BJ (cell line): ENCODE measurements at places on chromosomes 5 and 9. TPM values are rescaled to one million over a fixed set of nuclear protein-coding genes. Genes with fewer than 3 reads are reported as not detected.

The CCDC187 gene
- polyA plus RNA-seq, result not detected in 2 replicates

The SMIM32 gene
- not detected in 2 replicates for polyA plus RNA-seq

The CCDC183 gene
- 0.20 and 0.33 TPM in 2 replicates for polyA plus RNA-seq

The GRXCR2 gene
- polyA plus RNA-seq, result not detected in 2 replicates

The EQTN gene
- polyA plus RNA-seq, result not detected in 2 replicates

The C5orf52 gene
- polyA plus RNA-seq, result not detected in 2 replicates

The DBH gene
- not detected in 2 replicates for polyA plus RNA-seq

The GRM6 gene
- not detected in 2 replicates for polyA plus RNA-seq

The MARVELD2 gene
- 0.88 and 1.3 TPM in 2 replicates for polyA plus RNA-seq

The C5orf58 gene
- not detected in 2 replicates for polyA plus RNA-seq

The PCDHB15 gene
- polyA plus RNA-seq, result 0.45 and 0.52 TPM in 2 replicates

The PCDHGC5 gene
- polyA plus RNA-seq, result 0.99 and 1.6 TPM in 2 replicates

The TPPP gene
- 0.07 and 0.09 TPM in 2 replicates for polyA plus RNA-seq

The ANKRD31 gene
- 0.02 and 0.07 TPM in 2 replicates for polyA plus RNA-seq

The INSL6 gene
- polyA plus RNA-seq, result not detected in 2 replicates

The SUSD3 gene
- 0.98 and 1.9 TPM in 2 replicates for polyA plus RNA-seq

- no peak for DNase-seq
These were observed at the start of gene SUSD3 for GRCh38 chr9:93058355-93059010. SUSD3 (plus strand) TSS chr9:93058701; CDS start chr9:93058743, 42 bp downstream.

DNA sequence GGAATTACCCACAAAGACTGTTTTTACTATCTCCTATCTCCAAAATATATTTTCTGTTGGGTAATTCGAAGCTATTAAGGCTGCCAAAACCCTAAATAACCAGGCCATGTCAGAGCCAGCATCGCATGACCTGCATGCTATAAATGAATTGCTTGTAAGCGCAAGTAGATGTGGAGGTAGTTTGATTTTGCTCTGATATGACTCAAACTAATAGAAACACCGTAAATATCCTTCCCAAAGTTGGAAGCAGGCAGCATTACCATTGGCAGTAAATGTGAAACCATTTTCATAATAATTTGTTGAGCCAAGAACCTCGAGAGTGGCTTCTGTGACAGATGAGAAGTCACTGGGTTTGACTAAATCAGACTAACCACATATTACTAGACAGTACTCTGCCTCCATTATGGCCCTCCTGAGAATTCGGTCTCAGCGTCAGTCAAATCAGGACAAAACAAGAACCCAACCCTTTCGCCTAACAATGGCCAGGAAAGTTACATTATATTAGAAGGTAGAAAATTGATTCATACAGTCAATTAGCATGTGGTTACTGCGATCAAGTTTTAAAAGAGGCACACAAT is 289.8 kb downstream of the SPOCK1 start:
- no peak for DNase-seq

DNA sequence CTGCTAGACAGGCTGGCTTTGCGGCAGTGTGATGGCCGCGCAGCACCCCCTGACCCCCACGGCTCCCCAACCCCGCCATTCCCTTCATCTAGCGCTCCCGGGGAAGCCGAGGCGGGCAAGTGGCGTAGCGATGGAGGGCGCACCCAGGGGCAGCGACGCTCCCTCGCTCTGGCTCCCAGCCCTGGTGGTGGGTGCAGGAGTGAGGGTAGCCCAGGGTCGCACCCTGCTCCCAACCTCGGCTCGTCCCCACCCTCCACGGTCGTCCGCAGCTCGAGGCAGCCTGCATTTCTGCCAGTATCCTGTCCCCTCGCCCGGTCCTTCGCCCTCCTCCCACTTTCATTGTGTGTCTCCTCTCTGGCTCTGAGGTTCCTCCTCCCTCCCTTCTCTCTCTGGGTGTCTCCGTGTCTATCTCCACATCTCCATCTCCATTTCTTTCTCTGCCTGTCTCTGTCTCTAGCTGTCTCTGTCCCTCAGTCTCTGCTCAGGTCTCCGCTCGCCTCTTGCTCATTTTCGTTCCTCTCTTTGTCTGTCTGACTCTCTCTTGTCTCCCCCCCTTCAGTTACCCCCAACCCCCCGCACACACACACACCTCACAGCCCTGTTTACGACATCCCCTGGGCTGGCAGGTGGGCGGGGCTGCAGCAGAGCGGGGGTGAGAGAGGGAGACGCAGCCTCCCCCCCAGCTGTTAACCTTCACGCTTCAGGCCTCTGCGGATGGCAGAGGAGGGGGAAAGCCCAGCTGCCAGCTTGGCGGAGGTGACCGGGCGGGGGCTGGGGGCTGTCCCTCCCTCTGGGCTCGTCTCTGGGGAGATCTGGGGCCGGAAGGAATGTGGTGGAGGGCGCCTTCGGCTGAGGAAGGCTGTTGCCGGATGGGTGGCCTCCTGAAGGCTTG is 48.7 kb upstream of the PSD2 start:
- no peak for DNase-seq

DNA sequence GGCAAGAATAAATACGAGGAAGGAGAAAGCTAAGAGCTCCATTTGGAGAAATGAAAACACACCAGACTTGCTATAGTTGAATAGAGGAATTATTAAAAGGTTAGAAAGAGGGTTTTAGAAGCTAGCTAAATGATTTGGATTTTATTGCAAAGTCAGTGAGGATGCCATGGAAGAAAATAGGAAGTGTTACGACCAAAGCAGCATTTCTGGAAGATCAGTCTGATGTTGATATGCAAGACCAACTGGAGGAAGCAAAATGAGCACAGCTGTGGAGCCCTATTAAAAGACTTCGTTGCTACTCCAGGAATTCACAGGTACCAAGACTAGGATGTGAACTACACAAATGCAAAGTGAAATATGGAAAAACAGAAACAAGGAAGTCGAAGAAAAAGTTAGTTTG is 2.1 kb downstream of the DHX29 start:
- no peak for DNase-seq

DNA sequence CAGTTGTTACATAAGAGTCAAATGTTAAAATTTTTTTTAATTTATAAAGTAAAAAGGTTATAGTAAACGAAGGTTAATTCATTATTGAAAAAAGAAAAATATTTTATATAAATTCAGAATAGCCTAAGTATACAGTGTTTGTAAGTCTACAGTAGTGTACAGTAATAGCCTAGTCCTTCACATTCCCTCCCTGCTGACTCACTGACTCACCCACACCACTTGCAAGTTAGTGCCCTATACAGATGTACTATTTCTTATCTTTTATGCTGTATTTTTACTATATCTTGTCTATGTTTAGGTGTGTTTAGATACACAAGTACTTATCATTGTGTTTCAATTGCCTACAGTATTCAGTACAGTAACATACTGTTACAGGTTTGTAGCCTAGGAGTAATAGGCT is 57.6 kb downstream of the MAMDC2 start:
- DNase-seq, result no peak

GRCh38 chr9:89711866-89712265 is 107.1 kb downstream of the GADD45G start:
- no peak for DNase-seq

- no peak for DNase-seq
These were observed 44.6 kb downstream of the FOCAD start for GRCh38 chr9:20728493-20729220.

- DNase-seq, result no peak
These were observed 6.5 kb upstream of the TMEM210 start for GRCh38 chr9:137178201-137178938.

DNA sequence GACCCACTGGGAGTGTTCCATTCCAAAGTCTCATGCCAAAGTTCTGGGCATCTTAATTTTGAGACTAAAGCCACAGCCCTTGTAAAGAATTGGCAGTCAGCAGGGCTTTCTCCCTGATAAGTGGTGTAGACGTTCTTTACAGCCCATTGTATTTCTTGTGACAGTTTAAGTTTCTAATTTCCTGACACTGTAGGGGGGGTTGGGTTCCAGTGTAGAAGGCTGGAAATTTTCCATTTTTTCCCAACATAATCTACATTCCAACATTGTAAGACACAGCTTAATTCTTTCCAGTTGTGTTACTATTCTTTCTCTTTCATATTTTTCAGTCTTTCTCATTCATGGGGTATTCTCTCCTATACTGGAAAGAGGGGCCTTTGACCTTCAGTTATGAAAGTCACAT is 121.1 kb downstream of the FBXL7 start:
- peak; percentile 84 for DNase-seq

GRCh38 chr5:77426670-77427069 is 65.4 kb downstream of the WDR41 start:
- no peak for DNase-seq

GRCh38 chr9:10396615-10397014 is 216.2 kb downstream of the PTPRD start:
- DNase-seq, result no peak

- no peak for DNase-seq
These were observed 41.6 kb upstream of the ZBTB43 start for GRCh38 chr9:126763130-126763764.

GRCh38 chr5:122517091-122517490 is 205.1 kb downstream of the SNCAIP start:
- DNase-seq, result no peak

DNA sequence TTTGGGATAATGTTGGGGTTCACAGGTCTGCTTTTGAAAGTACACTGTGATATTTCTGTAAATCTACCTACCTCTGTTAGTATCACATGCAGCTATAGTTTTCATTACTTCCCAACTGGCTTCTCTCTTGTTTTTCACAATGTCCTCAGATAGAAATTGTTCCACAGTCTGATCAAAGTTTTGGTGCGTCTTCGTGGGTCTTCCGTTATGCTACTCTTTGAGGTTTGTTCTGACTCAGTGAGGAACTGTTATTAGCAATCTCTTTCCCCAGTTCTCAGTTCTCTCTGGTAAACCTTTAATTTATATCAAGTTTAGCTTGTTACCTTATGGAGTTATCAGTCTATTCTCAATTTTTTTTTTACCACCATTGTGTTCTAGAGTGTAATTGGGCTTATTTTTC is 2061.2 kb upstream of the CDH9 start:
- no peak for DNase-seq

DNA sequence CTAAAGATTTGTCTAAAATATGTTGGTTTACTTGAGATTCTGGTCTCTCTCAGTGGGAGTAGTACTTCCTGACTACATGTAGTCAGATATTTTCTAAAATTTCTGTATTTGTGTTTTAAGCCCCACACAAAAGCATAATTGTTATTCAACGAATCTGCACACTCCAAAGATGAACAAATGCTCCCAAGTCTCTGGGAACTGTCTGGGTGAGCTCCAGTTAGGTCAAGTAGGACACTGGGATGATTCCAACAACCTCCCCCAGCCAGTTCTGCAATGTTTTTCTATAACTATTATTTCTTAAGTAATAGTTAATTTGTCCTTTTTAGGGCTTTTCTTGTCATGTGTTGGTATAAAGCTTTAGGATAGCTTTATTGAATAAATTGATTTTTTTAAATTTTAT is 174.6 kb downstream of the FAM174A start:
- DNase-seq, result no peak

GRCh38 chr9:74942801-74943200 is 9.9 kb downstream of the C9orf40 start:
- no peak for DNase-seq

DNA sequence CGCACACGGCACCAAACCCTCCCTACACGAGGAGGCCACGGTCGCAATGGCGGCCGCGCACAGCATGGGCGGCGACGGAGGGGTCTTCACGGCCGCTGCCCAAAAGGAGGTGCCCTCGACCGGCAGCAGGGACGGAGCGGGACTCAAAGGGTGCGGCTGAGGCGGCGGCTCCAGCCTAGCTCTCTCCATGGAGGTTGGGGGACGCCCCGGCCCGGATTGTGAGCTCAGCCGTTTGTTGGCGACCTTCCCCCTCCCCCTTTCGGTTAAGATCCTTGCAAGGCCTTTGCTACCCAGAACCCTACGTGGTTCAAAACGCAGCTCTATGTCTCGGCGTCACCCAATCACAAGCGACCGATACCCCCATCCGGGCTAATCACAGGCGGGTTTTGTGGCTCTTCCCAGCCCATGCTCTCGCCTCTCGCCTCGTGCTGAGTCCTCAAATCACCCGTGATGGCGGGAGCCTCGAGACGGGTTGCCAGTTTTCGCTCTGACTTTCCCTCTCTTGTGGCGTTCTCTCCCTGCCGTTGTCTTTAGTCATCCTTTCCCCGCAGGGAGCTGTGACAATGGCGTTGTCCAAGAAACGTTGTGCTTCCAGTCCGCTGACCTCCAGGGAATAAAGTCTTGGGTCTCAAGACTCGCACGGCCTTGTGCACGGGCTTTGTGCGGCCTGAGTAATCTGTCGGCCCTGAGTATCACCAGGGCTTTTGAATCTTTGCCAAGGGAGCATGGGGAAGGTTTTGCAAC is 19.5 kb downstream of the C5orf52 start:
- DNase-seq, result no peak

DNA sequence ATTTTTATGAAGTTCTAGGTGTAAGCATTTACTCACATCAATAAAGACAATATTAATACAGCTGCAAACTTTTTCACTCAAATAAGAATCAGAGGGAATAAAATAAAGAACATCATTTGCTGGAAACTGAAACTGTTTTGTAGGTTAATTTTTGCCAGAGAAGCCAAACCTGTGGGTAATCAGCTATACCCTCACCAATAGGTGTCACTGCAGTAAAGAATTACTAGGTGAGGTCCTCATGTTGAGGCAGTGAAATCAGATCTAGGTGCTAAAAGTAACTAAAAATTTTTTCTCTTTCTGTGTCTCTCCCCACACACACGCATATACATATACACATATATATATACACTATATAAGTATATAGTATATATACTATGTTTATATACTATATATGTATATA is 1016.3 kb upstream of the SEMA6A start:
- DNase-seq, result no peak

- DNase-seq, result no peak
These were observed 138.9 kb upstream of the CDKN2B start for GRCh38 chr9:22147813-22148527.

DNA sequence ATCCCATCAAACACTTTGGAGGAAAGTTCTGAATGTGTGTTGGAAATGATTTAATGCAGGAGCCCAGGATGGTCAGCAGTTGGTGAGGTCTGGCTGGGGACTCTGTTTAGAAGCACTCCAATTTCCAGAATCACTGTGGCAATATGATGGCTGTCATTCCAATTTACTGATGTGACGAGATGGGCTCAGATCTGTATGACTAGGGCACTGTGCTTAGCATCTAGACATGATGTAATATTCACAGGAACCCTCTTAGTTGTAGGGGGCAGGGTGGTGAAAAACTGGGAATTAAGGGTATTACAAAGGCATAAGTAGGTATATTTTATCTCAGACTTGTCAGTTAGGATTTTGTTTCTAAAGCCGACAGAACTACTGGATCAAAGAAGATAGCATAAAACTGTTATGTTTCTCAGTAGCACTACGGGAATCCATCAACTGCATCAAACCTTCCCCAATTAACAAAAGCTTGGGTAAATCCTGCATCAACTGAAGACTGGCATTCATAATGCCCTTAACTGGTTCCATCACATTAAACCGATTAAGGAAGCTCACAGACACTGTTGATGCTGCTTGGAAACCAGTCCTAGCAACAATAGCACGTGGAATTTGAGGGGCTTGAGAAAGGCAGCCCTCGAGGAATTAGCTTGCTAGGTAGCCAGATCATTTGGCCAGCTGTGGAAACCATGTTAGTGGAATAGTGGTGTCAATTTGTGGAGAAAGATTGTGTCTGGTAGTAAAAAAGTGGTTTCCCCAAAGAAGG is 86.1 kb downstream of the SV2C start:
- DNase-seq, result no peak

- no peak for DNase-seq
These were observed 235.4 kb upstream of the TAS2R1 start for GRCh38 chr5:9865574-9865973.

- no peak for DNase-seq
These were observed 1849.5 kb upstream of the ACO1 start for GRCh38 chr9:30534896-30535295.

GRCh38 chr9:69657269-69657668 is 14.9 kb downstream of the APBA1 start:
- DNase-seq, result no peak
